Coronary artery (tissue), 2 donors: ENCODE measurements at places on chromosomes 5 and 9.

- DNase-seq: peak; percentile 74
Observed at GRCh38 chr9:91421971-91422757, 1.5 kb downstream of the NFIL3 start.

GRCh38 chr5:126816649-126817048, 39.7 kb downstream of the LMNB1 start:
- no peak for DNase-seq

DNA sequence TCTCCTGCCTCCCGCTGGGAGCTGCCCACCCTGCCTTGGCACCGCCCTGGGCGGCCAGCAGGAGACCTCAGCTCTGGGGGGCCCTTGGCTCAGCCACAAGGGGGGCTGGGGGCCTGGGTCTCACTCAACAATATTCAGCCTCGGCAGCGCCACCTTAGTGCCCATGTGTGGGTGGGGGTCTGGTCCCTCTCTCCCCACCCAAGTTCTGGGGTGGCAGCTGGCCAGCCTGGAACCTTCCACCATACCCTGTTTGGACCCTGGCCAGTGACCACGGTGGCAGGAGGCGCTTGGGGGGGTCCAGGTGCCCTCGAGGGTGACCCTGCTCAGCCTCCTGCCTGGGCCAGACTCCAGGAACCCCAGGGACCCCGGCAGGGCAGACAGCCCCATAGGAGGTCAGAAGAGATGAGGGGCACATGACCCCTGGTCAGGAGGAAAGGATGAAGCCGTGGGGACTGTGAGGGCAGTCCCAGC, 22.2 kb downstream of the NKD2 start:
- DNase-seq: no peak

GRCh38 chr9:34431667-34432066, 26.7 kb downstream of the FAM219A start:
- DNase-seq: no peak

DNA sequence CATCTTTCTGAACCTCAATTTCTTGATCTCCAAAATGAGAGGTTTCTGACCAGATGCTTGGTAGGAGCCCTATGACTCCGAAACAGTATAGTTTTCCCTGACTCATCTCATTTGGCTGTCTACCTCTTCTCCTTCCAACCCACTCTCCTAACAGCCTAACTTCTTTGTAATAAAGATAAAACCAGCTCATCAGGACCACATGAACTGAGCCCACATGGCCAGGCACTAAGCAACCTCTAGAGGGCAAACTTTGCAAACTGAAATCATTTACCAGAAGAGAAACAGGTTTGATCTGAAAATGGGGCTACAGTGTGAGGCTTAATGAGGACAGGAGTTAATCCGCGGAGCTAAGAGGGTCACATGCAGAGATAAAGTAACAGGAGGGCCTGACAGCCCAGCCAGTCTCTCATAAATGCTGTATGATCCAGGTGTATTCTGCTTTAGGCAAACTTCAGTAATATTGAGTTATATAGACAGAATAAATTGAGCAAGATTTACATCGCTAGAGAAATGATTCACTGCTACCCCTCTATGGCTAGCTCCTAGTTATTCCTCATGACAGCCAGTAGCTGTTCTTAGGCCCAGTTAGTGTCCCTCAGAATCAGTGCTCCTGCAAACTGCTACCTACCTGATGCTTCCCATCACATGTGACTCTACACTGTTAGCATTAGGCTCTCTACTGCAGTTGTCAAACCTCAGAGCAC, 64.6 kb downstream of the ABCA1 start:
- no peak for DNase-seq

GRCh38 chr9:74742792-74743730, 144.7 kb downstream of the TRPM6 start:
- no peak for DNase-seq

- no peak for DNase-seq
Observed at GRCh38 chr5:73381590-73382400, 66.8 kb downstream of the FOXD1 start.

GRCh38 chr5:133509742-133510079, 102.6 kb downstream of the FSTL4 start:
- no peak for DNase-seq

DNA sequence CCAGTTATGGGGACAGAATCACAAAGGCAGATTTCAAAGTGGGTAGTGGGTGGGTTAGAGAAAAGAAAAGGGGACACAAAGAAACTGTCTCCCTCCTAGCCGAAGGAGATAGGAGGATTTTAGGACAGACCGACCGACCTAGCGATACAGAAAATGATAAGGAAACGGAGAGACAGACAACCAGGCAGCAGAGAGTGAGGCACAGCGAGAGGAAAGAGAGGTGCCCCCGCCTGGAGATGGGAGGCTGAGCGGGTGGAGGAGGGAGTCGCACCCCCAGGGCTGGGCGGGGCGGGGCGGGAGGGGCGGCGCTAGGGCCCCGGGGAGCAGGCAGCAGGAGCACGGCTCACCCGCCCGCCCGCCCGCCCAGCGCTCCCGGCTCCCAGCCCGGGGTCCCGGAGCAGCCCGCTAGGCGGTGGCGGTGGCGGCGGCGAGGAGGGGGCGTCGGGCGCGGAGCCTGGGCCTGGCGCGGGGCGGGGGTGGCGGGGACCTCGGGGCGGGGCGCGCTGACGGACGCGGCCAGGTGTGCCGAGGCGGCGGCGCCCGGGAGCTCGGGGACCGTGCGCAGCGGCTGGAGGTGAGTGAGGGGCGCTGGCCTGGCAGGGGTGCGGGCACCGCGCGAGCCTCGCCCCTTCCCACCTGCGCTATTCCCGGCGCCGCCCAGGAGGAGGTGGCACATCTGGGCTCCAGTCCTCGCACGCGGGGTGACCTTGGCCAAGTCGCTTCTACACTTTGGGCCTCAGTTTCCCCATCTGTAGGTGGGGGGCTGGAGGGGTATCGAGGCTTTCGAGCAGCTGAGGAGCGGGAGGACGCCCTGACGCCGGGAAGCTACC, 15.9 kb upstream of the SYNPO start:
- no peak for DNase-seq

DNA sequence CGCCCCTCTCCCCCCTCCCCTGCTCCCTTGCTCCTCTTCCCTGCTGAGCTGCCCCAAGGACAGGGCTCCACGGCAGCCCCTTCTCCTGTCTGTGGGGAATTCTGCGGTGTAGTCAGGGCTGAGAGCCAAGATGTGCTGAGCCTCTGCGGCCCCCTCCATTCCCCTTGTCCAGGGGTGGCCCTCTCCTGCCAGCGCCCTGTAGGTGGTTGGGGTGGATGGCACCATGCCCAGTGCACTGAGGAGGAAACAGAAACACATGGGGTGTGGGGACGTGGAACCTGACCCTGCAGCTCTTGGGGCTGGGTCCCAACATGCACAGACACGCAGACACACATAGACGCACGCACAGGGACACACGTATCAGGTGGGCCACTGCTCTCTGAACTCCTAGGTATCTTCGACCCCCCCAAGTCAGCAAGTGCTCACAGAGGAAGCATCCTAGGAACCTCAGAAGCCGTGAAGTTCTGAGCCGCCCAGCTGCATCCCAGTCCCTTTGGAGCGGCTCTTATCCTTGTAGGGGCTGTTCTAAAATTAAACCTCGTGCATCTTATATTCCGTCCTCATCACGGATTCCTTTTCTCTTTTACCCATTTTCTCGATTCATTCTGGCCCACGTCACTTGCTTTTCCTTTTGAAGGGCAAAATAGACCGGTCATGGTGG, 64.8 kb downstream of the HMCN2 start:
- DNase-seq: no peak

DNA sequence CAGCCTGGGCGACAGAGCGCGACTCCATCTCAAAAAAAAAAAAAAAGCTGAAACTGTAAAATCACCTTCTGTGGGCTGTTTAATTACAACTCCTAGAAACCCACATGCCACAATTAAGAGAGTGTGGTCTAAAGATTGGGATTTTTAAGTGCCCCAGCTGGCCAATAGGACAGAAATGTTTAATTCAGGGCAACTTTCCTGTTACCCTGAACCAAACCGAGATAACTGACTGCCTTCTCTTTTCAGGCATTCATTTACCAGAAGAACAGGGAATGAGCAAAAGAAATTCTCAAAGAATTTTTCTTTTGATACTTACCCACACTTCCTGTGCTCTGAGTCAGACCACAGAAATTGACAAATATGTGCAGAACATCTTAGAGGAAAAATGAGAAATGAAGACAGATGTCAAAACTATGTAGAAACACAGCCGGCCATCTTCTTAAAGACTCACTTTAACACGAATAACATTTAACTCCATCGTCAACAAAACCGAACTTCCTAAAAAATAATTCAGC, 221.3 kb upstream of the DAPK1 start:
- DNase-seq: no peak

GRCh38 chr5:38719916-38720315, 125.9 kb upstream of the OSMR start:
- no peak for DNase-seq

DNA sequence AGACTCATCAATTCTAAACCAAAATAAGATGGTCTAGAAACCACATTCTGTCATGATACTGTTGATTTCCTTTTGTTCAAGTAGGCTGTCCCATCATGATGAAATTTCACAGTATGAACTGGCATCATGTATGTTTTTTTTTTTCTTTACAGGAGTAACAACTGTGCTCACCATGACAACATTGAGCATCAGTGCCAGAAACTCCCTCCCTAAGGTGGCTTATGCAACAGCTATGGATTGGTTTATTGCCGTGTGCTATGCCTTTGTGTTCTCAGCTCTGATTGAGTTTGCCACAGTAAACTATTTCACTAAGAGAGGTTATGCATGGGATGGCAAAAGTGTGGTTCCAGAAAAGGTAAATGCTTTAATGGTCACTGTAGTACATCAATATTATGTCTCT, 47.6 kb downstream of the GABRA1 start:
- DNase-seq: no peak
